Kidney (tissue), 22 donors: ENCODE measurements at places on chromosomes 1 and 21.

DNA sequence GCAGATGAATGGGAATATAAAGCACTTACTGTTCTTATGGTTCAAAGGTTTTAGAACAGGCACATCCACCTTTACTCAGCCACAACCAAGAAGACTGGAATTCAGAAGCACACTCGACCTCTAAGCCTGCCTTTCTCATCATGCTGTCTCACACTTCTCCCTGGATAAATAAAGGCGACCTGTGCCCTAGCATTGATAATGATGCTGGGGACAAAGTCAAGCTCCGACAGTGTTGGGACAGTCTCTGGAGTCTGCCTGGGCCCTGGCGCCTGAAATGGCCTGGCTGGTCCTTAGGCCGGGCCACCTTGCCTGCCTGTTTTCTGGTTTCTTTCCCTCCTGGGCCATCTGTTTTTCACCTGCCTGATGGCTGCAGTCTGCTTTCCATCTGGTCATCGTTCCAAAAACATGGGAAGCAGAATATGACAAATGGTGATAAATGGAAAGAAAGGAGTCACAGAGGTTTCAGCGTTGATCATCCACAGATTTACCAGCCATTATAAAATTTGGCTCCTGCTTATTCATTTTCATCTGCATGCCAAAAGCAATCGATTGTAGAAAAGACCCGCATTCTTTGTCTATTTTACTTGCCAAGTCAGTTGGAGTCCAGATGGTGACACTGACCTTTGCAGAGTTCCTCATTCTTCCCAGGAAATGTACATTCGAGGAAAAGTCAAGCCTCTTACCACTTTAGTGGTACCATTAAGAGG, 91.2 kb upstream of the KCNJ15 start:
- peaks cover 5% of the 10 kb centered on the region for H3K4me1 ChIP-seq
- no peak overlapping the region for H3K27ac ChIP-seq
- no peak overlapping the region for H3K4me3 ChIP-seq
- DNase-seq: peak; percentile 38
- no peaks in the 10 kb centered on the region for H3K27me3 ChIP-seq

DNA sequence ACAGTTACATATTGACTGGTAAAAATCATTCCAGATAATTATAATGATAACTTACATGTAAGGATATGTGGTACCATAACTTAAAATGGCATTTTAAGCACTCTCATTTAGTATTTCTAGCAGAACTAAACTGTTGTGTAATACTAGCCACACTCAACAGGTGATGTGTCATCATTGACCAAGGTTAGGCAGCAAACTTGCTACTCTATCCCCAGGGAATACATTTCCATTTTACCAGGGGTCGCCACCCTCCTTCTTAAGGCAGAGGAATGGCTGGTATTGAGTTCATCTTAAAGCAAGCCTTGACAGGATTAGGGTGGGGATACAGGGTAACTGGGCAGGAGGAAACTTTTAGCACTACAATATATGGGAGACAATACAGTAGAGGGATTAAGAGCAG, 259.8 kb upstream of the CAMK1G start:
- H3K27ac ChIP-seq: no peak overlapping the region
- no peak overlapping the region for H3K4me3 ChIP-seq
- DNase-seq: no peak

DNA sequence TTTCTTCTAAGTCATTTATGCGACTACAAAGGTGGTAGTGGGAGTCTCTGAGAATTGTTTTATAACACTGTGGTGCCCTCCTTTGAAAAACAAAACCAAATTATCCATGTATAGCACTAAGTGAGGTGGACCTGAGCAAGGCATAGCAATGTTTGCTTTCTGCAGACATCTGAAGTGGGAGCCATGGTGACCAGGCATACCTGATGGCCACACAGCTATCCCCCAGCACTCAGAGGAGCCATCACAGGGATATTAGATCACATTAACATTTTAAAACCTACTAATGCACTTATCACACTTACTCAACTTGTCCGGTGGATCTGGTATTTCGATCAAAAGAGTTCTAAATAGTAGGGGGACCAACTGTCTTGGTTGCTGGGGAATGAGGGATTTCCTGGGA, 24.8 kb upstream of the AVPR1B start:
- H3K4me3 ChIP-seq: no peak overlapping the region
- H3K4me1 ChIP-seq: no peaks in the 10 kb centered on the region
- peak; percentile 43 for DNase-seq

DNA sequence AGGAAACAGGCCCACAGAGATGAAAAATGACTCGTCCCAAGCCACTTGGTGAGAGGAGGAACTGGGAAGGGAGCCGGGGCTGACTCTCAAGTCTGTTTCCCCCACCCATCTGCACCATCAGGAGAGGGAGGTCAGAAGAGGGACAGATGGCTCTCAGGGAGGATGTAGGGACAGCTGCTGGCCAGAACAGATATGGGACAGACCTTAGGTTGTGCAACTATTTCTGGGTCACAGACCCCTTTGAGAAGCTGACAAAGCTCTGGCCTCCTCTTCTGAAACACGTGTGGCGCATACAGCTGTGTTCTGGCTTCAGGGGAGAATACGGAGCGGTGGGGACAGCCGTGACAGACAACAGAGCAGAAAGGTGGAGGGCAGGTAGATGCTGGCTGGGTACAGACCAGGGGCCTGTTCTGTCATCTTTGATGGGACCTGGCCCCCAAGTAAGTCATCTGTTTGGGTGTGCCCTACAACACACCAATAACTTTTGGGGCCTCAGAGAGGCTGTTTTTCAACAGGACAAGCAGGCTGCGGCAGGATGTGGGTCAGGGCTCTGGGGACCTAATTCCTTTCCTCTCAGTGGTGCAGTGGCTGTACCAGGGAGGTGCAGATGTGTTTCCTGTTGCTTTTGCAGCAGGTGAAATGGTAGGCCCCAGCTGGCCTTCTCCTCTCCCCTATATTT, 7.3 kb downstream of the SH3BGRL3 start:
- no peaks in the 10 kb centered on the region for H3K27me3 ChIP-seq
- no peak overlapping the region for H3K27ac ChIP-seq
- H3K4me1 ChIP-seq: no peaks in the 10 kb centered on the region
- no peaks in the 10 kb centered on the region for H3K36me3 ChIP-seq

DNA sequence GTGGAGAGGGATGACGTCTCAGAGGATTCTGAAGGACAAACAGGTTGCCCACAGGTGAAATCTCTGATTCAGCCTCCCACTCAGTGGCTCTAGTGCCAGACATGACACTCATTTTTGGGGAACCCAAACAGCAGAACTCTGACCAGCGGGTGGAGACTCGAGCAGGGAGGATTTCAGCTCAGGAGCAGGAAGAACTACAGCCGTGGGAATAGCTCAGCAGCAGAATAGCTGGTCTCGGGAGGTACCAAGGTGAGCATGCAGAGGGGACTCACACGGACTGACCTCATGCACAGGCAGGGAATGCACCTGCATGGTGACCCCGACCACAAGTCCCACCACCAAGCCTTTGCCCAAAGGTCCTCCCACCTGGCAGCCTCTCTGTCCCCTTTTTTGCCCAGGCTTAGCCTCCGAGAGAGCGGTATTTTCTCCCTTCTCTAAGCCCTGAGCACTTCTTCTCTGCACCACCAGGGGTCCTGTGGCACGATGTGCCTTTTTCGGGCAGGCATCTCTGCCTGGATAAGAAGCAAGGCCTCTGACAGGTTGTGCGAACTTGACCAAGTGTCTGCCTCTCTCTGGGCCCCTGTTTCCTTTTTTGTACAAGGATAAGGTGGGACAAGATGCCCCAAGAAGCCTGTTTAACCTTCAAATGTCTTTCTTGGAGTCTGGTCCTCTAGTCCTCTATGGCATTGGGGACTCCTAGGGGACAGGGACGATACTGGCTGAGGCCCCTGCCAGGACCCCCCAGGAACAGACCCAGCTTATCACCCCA, 8.8 kb upstream of the FGR start:
- no peak overlapping the region for H3K4me3 ChIP-seq
- no peaks in the 10 kb centered on the region for H3K27me3 ChIP-seq
- no peaks in the 10 kb centered on the region for H3K36me3 ChIP-seq
- H3K4me1 ChIP-seq: peaks cover 6% of the 10 kb centered on the region
- peak; percentile 58 for DNase-seq

- DNase-seq: no peak
- H3K4me1 ChIP-seq: no peaks in the 10 kb centered on the region
- H3K27ac ChIP-seq: no peak overlapping the region
- no peaks in the 10 kb centered on the region for H3K36me3 ChIP-seq
- H3K4me3 ChIP-seq: no peak overlapping the region
Observed at GRCh38 chr1:245605480-245606156, 450.8 kb downstream of the KIF26B start.

DNA sequence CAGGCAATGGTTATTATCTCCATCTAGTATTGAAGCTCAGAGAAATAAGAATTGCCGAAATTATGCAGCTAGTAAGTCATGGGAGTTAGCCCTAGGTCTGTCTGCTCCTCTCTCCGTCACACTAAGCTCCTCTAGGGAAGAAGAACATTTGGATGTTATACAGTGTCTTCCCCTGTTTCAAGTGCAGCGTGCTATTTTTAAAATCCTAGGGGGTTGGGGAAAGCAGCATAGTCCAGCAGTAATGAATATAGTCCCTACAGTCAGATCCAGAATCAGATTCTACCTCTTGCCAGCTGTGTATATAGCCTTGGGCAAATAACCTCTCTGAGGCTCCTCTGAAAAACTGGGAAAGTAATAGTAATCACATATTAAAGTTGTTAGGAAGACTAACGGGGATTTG, 44.5 kb upstream of the OSBPL9 start:
- no peaks in the 10 kb centered on the region for H3K4me1 ChIP-seq
- H3K27ac ChIP-seq: no peak overlapping the region
- DNase-seq: no peak
- H3K4me3 ChIP-seq: no peak overlapping the region
- no peaks in the 10 kb centered on the region for H3K36me3 ChIP-seq

DNA sequence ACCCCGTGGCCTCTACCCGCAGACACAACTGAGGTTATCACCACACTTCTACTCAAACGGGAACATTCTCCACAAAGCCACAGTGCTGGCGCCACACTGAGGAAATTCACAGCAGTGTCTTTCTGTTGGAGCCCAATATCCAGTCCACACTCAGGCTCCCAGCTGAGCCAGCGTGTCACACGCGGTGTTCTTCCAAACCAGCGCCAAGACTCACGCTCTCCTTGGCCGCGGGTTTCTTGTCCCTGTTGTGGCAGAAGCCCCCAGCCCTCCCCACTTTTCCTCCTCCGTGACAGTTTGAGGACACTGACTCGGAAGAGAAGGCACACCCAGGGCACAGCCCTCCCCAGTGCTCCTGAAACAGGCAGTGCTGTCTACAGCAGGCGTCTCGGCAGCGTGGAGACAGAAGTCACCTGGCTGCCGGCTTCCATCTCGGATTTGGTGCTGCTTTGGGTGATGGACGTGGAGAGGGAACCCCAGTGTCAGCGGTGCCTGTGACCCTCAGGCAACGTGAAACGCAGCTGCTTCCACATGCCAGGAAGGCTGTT, 35.4 kb upstream of the AGPAT3 start:
- no peaks in the 10 kb centered on the region for H3K4me1 ChIP-seq
- no peak for DNase-seq
- no peaks in the 10 kb centered on the region for H3K27me3 ChIP-seq
- no peaks in the 10 kb centered on the region for H3K36me3 ChIP-seq
- H3K27ac ChIP-seq: no peak overlapping the region

DNA sequence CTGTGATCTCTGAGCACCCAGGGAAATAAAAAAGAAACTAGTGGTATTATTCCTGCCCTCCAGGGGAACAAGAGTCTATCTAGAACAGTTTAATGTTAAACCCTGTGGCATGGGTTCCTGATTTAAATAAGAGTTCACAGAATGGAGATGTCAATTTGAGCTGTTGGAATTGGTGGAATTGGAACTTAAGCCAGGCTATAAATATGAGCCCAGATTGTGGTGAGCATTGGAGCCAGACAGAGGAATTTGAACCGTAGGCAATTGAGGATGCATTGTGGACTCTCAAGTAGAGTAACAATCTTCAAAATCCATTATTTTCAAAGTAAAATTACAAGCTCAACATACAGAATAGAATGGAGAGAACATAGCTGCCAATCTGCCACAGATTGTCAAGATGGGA, 98.2 kb downstream of the NEK7 start:
- H3K27me3 ChIP-seq: no peaks in the 10 kb centered on the region
- DNase-seq: no peak
- no peak overlapping the region for H3K4me3 ChIP-seq
- H3K36me3 ChIP-seq: no peaks in the 10 kb centered on the region
- H3K4me1 ChIP-seq: no peaks in the 10 kb centered on the region

- H3K27me3 ChIP-seq: no peaks in the 10 kb centered on the region
- H3K4me3 ChIP-seq: no peak overlapping the region
- DNase-seq: no peak
- H3K4me1 ChIP-seq: no peaks in the 10 kb centered on the region
Observed at GRCh38 chr1:69519006-69519405, 48.7 kb upstream of the LRRC7 start.

- no peaks in the 10 kb centered on the region for H3K36me3 ChIP-seq
- H3K4me3 ChIP-seq: no peak overlapping the region
- H3K27ac ChIP-seq: no peak overlapping the region
- no peaks in the 10 kb centered on the region for H3K4me1 ChIP-seq
Observed at GRCh38 chr1:205928317-205928716, 14.9 kb downstream of the SLC26A9 start.

GRCh38 chr21:27571706-27572105, 604.8 kb upstream of the ADAMTS5 start:
- DNase-seq: no peak
- peaks cover 7% of the 10 kb centered on the region for H3K4me1 ChIP-seq
- H3K4me3 ChIP-seq: no peak overlapping the region

DNA sequence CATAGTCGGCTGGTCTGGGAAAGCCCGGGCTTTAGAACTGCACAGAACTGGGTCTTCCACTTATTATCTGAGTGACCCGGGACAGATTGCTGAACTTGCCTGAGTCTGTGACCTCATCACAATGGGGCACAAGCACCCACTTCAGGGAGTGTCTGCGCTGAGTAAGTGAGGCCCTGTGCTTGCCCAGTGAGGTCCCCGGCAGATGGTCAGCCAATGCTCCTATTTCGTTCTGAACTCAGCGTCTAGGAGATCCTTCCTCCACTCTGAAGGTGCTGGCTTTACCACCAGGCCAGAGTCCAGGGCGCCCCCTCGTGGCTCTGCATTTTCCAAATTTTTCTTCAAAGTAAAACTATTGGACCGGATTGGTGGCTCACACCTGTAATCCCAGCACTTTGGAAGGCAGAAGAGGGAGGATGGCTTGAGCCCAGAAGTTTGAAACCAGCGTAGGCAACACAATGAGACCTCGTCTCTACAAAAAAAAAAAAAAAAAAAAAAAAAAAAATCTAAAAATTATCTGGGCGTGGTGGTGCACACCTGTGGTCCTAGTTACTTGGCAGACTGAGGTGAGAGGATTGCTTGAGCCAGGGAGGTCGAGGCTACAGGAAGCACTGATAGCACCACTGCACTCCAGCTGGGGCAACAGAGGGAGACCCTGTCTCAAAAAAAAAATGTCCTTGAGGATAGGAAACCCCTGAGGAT, 61.7 kb downstream of the FCRL5 start:
- H3K27ac ChIP-seq: no peak overlapping the region
- H3K4me1 ChIP-seq: no peaks in the 10 kb centered on the region
- H3K36me3 ChIP-seq: no peaks in the 10 kb centered on the region
- no peak overlapping the region for H3K4me3 ChIP-seq
- no peak for DNase-seq
- H3K27me3 ChIP-seq: no peaks in the 10 kb centered on the region

DNA sequence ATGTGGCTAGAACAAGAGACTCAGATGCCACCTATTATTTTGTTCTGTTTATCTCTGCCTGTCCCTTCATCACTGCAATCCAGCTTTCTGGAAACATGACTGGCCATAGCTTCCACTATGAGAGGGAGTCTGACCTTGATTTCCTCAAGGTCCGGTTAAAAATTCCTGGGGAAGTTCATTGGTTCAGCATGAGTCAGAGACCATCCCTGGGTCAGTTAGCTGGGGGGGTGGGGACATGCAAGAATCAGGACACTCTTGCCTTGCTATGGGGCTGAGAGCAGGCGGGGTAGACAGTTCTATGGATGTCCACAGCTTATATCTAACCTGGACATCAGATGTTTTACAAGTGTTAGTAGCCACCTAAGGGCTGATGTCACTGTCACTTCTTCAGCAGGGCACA, 81.1 kb downstream of the TENT5C start:
- no peaks in the 10 kb centered on the region for H3K36me3 ChIP-seq
- H3K27me3 ChIP-seq: no peaks in the 10 kb centered on the region
- no peak for DNase-seq
- H3K4me1 ChIP-seq: no peaks in the 10 kb centered on the region
